ENCODE measurements at places on chromosomes 1 and 21. TPM values are rescaled to one million over a fixed set of nuclear protein-coding genes. Genes with fewer than 3 reads are reported as not detected.

- DNase-seq: peak; percentile 84
These were observed 116.8 kb upstream of the GORAB start for GRCh38 chr1:170414989-170415709.

- DNase-seq: no peak
These were observed at the start of gene EDARADD for GRCh38 chr1:236393681-236394481. TSS of gene EDARADD (plus strand) at chr1:236394286. CDS start at chr1:236394445, 159 bp downstream.

- no peak for DNase-seq
These were observed 1.7 kb upstream of the FAM89A start for GRCh38 chr1:231041719-231042261.

- DNase-seq: no peak
These were observed 171.0 kb downstream of the ZC3H11B start for GRCh38 chr1:219441884-219442283.

- no peak for DNase-seq
These were observed 37.3 kb downstream of the MFSD2A start for GRCh38 chr1:39992234-39992633.

GRCh38 chr1:59412718-59413326 lies 115.9 kb downstream of the FGGY start:
- no peak for DNase-seq

DNA sequence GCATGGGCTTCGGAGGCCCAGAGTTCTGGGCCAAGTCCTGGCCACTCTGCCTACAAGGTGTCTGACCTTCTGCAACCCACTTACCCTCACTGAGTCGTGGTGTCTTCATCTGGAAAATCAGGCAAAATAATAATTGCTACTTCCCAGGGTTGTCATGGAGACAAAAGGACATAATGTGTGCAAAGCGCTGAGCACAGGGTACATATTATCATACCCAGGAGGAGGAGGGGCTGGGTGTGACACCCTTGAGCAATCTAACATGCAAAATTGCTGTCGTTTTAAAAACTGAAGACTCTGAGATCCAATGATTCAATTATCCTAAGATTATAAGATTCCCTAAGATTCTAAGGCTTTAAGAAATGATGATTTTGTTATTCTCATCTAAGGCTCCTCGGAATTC lies 459.5 kb downstream of the PTPRU start:
- no peak for DNase-seq

DNA sequence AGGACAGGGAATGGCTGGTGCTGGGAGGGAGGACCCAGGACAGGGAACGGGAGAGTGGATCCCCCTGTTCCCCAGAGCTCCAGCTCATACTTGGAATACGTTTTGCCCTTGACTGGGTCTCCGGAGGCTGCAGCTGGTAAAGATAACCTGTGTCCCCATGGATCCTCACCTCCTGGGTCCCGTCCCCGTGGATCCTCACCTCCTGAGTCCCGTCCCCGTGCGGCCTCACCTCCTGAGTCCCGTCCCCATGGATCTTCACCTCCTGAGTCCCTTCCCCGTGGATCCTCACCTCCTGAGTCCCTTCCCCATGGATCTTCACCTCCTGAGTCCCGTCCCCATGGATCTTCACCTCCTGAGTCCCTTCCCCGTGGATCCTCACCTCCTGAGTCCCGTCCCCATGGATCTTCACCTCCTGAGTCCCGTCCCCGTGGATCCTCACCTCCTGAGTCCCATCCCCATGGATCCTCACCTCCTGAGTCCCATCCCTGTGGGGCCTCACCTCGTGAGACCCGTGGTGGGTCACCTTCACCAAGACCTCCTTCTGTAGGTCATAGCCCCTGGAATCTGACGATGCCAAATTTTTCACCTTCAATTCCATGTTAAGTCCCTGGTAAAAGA lies 61.4 kb downstream of the SCCPDH start:
- DNase-seq: no peak

DNA sequence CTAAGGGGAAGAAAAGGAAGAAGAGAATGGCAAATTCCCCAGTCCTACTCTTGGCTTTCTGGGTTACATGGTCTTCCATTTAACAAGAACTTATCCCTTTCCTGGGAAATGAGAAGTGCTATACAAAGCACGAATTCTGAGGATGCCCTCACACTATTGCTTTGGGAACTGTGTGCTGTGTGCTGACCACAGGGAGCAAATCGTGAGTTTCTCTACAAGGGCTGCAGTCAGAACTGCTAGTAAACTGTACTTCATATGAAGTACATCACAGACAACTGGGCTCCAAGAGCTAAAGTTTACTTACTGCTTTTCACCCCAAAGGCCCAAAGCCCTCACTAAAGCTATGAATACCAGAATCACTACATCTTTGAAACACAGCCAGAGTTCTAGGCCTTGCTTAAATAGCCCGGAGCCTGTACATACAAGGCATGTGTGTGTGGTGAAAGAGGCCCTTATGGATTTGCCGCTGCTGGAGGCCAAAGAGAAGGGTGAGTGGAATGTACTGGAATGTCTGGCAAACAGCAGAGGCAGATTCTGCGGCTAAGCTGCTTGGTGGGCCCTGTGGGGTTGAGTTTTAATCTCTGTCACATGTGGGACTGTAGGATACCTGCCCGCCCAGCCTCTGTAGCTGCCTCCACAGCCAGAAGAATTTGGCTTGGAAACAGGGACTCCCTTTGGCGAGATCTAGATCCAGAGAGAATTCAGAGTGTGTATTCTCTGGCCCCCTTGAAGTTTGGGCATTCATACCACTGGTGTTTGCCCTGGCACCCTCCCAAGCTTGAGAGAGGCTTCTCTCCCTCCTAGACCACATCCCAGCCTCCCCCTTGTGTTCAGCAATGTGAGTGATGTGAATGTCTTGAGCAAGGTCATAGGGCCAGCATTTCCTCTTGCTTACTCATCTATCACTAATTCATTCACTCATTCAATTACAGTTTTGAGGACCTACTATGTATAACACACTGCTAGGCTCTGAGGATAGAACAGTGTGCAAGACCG lies 21.9 kb upstream of the TRIM67 start:
- DNase-seq: peak; percentile 94

GRCh38 chr1:101065575-101065974 lies 40.0 kb upstream of the DPH5 start:
- no peak for DNase-seq

GRCh38 chr1:182617014-182617429 lies 12.8 kb upstream of the RGS16 start:
- no peak for DNase-seq

GRCh38 chr1:1000357-1001056 lies 610 bp upstream of the HES4 start:
- DNase-seq: peak; percentile 69

Gene OR2L3
- not detected for total RNA-seq

Gene GPR52
- total RNA-seq: 2.9 TPM

Gene COL11A1
- 0.45 TPM for total RNA-seq

Gene CYP4B1
- not detected for total RNA-seq

Gene FCRL6
- total RNA-seq: not detected

Gene CD1D
- total RNA-seq: not detected

Gene PLA2G2D
- not detected for total RNA-seq
